GM04503 (cell line): ENCODE measurements at places on chromosomes 3 and 15.

DNA sequence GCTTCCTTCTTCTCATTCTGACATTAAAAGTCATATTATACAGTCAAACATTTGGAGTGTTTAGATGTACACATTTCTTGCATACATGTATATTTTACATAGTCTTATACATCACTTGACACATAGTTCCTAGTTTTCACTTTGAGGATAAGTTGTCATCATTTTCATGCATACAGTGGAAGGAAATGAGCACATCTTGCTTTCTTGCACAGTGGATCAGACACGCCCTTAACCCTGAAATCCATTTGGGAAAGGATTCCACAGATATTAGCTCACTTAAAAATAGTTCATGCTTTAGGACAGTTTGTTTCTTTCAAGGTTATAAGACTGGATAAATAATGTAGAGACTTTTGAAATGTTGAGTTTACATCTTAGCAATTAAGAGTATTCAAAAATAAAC lies 148.6 kb upstream of the MME start:
- peak; percentile 53 for DNase-seq

- DNase-seq, result no peak
Measured at GRCh38 chr3:77041811-77042210, 1.9 kb downstream of the ROBO2 start.

GRCh38 chr15:87711026-87711425 lies 545.5 kb downstream of the NTRK3 start:
- no peak for DNase-seq

DNA sequence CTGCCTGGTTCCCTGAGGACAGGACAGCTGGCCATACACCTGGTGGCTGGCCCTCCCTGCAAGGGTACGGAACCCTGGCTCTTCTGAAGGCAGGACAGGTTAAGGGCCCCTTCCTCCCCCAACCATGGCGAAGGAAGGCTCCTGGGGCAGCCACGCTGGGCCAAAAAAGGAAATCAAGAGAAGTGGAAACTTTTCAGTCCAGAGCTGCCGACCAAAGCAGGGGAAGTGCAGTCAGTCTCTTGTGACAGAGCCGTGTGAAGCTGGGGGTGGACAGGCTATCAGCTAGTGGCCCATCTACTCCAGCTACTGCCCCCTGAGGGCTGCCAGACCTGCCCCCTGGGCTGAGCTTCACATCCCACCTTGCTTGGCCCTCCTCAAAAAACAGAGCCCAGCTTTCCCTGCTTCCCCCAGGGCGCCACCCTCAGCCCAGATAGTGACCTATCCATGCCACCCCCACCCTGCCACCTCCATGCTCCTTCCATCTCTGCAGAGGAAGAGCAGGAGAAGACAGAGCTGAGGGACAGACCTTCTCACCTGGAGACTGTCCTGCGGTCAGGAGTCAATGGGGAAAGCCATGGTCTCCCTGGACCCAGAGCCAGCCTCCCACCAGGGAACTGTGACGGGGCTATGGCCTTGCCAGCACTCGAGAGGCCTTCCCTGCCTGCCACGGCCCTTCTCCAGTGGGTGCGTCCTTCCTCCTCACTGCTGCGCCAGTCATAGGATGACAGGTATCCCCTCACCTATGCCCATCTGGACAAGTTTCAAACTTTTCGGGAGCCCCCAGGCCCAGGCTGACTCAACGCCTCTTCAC lies 4.6 kb downstream of the SEMA7A start:
- no peak for DNase-seq

GRCh38 chr15:99320374-99321215 lies 69.3 kb downstream of the LRRC28 start:
- no peak for DNase-seq

GRCh38 chr3:45355351-45355750 lies 33.0 kb upstream of the LARS2 start:
- DNase-seq, result no peak

GRCh38 chr3:185930393-185931107 lies 7.3 kb downstream of the TRA2B start:
- DNase-seq, result no peak
